ENCODE measurements at places on chromosomes 3 and 15. TPM values are rescaled to one million over a fixed set of nuclear protein-coding genes. Genes with fewer than 3 reads are reported as not detected.

The GASK1A gene
- total RNA-seq, result 0.19 TPM

The ZBTB11 gene
- total RNA-seq, result 40.4 TPM

The CCR5 gene
- 14.6 TPM for total RNA-seq

The ROBO2 gene
- not detected for total RNA-seq

The C3orf49 gene
- not detected for total RNA-seq

The CAND2 gene
- 5.9 TPM for total RNA-seq

The SLC2A2 gene
- not detected for total RNA-seq

The RTP3 gene
- total RNA-seq, result not detected

The CTXND1 gene
- not detected for total RNA-seq

The CKMT1A gene
- 0.28 TPM for total RNA-seq

The ZNF774 gene
- 0.68 TPM for total RNA-seq

The UNC45A gene
- total RNA-seq, result 39.4 TPM

The MORC1 gene
- not detected for total RNA-seq

The MME gene
- 0.39 TPM for total RNA-seq

The GOLGA8K gene
- 0.32 TPM for total RNA-seq

The SEMA3F gene
- total RNA-seq, result 0.32 TPM

The UROC1 gene
- not detected for total RNA-seq

The ACAN gene
- total RNA-seq, result not detected

The TYRO3 gene
- total RNA-seq, result 0.63 TPM

The MESP2 gene
- not detected for total RNA-seq

The ZBBX gene
- total RNA-seq, result not detected

The TP63 gene
- total RNA-seq, result 0.35 TPM

The ABHD14A gene
- total RNA-seq, result 20.8 TPM

The KBTBD8 gene
- 10.4 TPM for total RNA-seq

The APOD gene
- not detected for total RNA-seq

The ZNF660 gene
- 0.79 TPM for total RNA-seq

The ADGRG7 gene
- total RNA-seq, result not detected

The PYGO1 gene
- total RNA-seq, result 0.06 TPM

The SPRED1 gene
- total RNA-seq, result 0.38 TPM

The LRRC49 gene
- 0.77 TPM for total RNA-seq

The AGBL1 gene
- not detected for total RNA-seq

The BCL2A1 gene
- 10.9 TPM for total RNA-seq

The ITIH1 gene
- 0.49 TPM for total RNA-seq

The CHST2 gene
- total RNA-seq, result 1.7 TPM

The ADPRH gene
- total RNA-seq, result 0.43 TPM

The CFAP44 gene
- total RNA-seq, result 16.0 TPM

The TRPM1 gene
- total RNA-seq, result not detected

The GOLGA6L7 gene
- total RNA-seq, result not detected

The SEMA3G gene
- total RNA-seq, result 0.75 TPM

The SPINK8 gene
- not detected for total RNA-seq

The LMAN1L gene
- 0.58 TPM for total RNA-seq

The SLC25A20 gene
- total RNA-seq, result 14.7 TPM

The TMF1 gene
- total RNA-seq, result 80.4 TPM

The HGD gene
- total RNA-seq, result 1.5 TPM

The STAB1 gene
- 1.7 TPM for total RNA-seq

The PHLDB2 gene
- 3.9 TPM for total RNA-seq

The CHDH gene
- total RNA-seq, result 1.5 TPM

The CHRFAM7A gene
- 0.92 TPM for total RNA-seq

The ADAMTS9 gene
- total RNA-seq, result not detected

The KLF15 gene
- 0.75 TPM for total RNA-seq

The HTR3E gene
- not detected for total RNA-seq

The MASP1 gene
- total RNA-seq, result not detected

The GPR87 gene
- not detected for total RNA-seq
